ENCODE measurements at places on chromosomes 1 and 21. TPM values are rescaled to one million over a fixed set of nuclear protein-coding genes. Genes with fewer than 3 reads are reported as not detected.

DNA sequence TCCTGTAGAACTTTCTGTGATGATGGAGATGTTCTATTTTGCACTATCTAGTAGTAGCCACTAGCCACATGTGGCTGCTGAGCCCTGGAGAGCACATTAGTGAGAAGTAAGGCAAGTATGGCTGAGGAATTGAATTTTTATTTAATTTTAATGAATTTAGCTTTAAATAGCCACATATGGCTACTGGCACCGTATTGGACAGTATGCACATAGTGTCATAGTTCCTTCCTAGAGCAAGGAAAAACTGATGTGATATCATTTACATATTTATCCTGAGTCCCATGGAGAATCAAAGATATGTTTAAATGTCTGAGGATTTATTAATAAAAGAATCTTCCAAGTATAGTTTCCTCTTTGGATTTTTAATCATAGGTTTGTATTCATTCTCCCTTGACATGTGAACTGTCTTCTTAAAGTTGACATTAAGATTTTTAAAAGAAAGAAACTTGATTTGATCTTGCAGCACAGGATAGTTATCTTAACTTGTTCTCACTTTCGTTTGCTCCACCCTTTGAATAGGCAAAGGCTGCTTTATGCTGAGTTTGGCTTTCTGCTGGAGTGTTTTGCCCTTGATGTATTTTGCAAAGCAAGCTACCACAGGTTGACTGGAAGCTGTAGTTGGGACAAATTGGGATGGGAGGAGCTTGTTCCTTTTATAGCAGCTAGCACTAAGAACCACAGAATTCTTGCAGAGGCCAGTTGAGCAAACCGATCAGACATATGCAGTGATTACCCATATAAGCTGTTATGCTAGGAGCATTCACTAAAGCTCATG lies 129.7 kb downstream of the VPS13D start:
- H3K36me3 ChIP-seq, result peaks cover 58% of the 10 kb centered on the region
- DNase-seq, result no peak
- no peaks in the 10 kb centered on the region for H3K27me3 ChIP-seq
- no peak overlapping the region for H3K27ac ChIP-seq
- H3K4me3 ChIP-seq, result no peak overlapping the region

The KCNJ9 gene
- not detected for total RNA-seq

The KCND3 gene
- total RNA-seq, result not detected

DNA sequence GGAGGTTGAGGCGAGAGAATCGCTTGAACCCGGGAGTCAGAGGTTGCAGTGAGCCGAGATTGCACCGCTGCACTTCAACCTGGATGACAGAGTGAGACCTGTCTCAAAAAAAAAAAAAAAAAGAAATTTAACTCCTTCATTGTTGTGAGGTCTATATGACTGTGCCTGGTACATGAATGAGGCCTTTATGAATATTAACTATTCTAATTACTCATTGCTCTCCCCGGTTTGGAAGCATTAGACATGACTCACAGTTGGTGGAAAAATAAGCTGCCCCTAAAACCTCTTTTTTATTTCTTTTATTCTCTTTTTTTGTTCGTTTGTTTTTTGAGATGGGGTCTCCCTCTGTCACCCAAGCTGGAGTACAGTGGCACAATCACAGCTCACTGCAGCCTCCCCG lies 3.3 kb downstream of the NPPB start:
- H3K4me1 ChIP-seq, result peaks cover 1% of the 10 kb centered on the region
- H3K4me3 ChIP-seq, result no peak overlapping the region
- peaks cover 46% of the 10 kb centered on the region for H3K27me3 ChIP-seq
- no peak overlapping the region for H3K27ac ChIP-seq
- no peak for DNase-seq
- no peaks in the 10 kb centered on the region for H3K36me3 ChIP-seq

GRCh38 chr1:181733486-181733885 lies 250.2 kb downstream of the CACNA1E start:
- H3K27me3 ChIP-seq, result no peaks in the 10 kb centered on the region
- H3K4me1 ChIP-seq, result no peaks in the 10 kb centered on the region
- DNase-seq, result no peak
- no peak overlapping the region for H3K27ac ChIP-seq
- no peak overlapping the region for H3K4me3 ChIP-seq
